ENCODE measurements at places on chromosomes 3 and 15.
A peak's percentile ranks its signal among the peaks of the same experiment; 100 is the strongest.

DNA sequence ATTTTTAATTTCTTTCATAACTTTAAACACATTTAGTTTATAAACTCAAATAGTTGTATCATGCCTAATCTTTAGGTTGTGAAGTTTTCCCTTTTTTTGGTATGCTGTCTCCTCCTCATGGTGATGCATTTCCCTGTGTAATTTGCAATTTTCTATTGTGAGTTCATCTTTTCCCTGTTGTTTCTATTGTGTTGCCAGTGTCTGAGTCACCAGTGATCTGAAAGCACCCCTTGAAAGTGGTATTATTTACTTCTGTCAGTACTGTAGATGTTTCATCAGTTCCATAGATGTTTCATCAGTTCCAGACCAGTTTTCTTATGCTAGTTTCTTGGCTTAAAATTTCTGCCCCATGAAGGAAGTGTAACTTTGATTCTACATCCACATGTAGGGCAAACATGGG is 80.6 kb downstream of the OXSM start:
- DNase-seq, result no peak

- no peak for DNase-seq
Observed at GRCh38 chr3:24017305-24017704, 72.2 kb downstream of the NR1D2 start.

DNA sequence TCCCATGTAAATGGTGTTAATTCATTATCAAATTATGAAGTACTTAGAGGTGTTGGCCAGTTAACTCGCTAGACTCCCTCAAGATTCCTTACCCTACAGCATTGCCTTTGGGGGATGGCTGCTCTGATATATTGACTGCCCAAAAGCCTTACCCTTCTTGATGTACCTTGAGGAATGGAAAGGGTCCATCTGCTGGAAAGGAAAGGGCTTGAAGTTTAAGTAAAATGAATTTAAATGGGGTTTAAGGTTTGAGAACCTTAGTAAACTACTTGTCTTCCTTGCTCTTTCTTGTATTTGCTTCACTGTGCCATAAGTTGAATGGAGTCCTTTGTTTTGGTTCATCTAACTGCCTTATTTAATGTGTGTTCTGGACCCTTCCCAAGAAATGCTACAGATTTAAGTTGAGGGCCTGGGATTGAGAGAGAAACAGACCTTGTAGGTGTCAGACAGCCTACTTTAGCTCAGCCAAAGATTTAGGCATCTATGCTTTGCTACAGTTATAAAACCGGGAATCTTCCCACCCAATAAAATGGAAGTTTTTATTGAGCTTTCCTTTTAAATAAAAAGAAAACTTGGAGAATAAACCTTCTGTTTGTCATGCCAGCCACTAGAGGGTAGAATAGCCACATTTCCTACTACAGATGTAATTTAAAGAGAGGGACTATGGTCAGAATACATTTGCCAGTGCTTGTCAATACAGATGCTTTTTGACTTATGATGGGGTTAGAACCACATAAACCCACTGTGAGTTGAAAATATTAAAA is 25.3 kb downstream of the CMSS1 start:
- DNase-seq, result no peak

DNA sequence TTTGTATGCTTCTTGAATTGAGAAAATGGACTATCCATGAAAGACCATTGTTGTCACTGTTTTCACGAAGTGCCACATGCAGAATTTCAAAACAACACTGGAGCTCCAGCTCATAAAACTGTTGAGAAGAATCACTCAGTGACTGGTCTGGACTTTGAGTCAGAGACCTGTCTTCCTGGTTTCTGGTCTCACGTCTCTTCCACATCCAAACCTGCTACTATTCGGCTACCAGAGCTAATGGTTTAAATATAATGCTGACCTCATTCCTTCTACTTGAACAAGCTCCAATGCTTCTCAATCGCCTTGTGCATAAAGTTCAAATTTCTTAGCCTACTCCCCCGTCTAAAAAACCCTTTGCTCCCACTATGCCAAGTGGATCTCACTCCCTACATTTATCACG is 227.9 kb upstream of the NR2F2 start:
- DNase-seq, result no peak

- DNase-seq, result peak; percentile 59
Observed at GRCh38 chr3:64224826-64225610, at the start of gene PRICKLE2. Gene PRICKLE2, minus strand, starts transcription at chr3:64225466. Its CDS starts 26,539 bp downstream, at chr3:64198927.
